ENCODE measurements at places on chromosomes 12 and 14. TPM values are rescaled to one million over a fixed set of nuclear protein-coding genes. Genes with fewer than 3 reads are reported as not detected.

GRCh38 chr12:6313326-6313940 lies 3.0 kb downstream of the PLEKHG6 start:
- no peak for DNase-seq

DNA sequence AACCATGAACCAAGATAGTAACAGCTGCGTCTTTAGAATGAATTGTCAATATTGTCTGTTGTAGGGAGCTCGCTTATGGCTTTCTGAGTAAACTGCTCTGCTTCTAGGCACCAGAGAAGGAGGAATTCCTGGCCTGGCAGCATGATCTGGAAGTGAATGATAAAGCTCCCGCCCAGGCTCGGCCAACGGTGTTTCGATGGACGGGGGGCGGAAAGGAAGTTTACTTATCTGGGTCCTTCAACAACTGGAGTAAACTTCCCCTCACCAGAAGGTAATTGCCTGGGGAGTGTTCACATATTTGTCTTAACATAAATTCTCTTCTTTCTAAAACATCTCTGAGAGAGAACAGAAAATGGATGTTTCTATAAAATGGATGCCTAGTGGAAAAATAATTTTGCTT lies 4.3 kb downstream of the PRKAB1 start:
- DNase-seq: no peak

DNA sequence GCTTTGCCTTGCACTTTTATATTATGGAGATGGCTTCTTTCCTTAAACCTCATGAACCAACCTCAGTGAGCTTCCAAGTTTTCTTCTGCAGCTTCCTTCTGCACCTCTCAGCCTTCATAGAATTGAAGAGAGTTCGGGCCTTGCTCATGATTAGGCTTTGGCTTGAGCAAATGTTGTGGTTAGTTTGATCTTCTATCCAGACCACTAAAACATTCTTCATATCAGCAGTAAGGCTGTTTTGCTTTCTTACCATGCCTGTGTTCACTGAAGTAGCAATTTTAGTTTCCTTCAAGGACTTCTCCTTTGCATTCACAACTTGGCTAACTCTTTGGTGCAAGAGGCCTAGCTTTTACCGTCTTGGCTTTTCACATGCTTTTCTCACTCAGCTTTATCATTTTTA lies 125.4 kb downstream of the SNAPC1 start:
- DNase-seq: no peak

- peak; percentile 20 for DNase-seq
Measured at GRCh38 chr14:51157012-51157411, 62.1 kb upstream of the TRIM9 start.

DNA sequence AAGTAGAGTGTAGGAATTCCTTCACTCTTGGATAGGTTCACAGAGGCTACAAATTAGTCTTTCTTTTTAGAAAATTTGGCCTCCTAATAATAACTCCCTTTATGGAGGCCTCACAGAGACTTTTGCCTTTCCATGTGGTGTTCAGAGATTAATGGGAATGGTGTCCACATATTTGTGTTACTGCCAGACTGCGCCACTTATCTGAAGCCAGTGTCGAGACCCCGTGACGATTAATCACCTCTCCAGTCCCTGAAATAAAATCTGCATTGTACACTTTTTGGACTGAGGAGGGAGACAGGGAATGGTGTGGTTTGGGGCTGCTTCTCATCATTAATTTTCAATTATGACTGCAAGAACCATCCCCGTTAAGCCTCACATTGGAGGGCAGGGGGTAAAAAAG lies 980.5 kb downstream of the FLRT2 start:
- no peak for DNase-seq

DNA sequence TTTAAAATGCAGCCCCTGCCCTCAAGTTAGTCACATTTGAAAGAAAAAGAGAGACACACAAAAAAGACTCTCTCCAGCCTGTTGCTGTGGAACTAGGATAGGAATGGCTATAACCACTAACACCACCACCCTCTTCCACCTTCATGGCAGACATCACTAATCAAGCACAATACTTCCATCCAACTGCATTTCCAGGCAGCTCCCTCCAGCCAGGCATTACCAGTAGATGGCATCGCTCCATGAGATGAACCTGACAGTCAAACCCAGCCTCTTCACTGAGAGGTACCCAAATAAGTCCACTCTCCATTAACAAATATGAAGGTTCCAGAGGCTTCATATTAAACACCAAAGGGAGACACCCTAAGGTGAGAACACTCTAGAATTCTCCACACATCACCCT lies 24.4 kb downstream of the SLC8B1 start:
- no peak for DNase-seq

- no peak for DNase-seq
Measured at GRCh38 chr14:59500732-59501131, 16.4 kb downstream of the JKAMP start.

DNA sequence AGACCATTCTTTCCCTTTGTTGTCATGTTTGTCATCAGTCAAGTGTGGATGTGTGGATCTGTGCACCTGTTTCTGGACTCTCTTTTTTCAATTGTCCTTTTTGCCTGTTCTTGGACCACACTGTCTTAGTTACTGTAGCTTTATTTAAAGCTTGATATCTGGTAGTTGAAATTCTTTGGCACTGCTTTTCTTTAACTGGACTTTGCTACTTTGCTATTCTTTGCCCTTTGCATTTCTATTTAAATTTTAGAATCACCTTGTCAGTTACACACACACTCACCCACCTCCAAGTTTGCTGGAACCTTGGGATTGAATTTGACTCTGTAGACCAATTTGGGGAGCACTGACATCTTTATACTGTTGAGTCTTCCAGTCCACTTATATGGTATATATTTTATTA lies 61.5 kb downstream of the VRK1 start:
- DNase-seq: no peak

- DNase-seq: no peak
Measured at GRCh38 chr12:66380769-66381535, 78.7 kb downstream of the HELB start.

DNA sequence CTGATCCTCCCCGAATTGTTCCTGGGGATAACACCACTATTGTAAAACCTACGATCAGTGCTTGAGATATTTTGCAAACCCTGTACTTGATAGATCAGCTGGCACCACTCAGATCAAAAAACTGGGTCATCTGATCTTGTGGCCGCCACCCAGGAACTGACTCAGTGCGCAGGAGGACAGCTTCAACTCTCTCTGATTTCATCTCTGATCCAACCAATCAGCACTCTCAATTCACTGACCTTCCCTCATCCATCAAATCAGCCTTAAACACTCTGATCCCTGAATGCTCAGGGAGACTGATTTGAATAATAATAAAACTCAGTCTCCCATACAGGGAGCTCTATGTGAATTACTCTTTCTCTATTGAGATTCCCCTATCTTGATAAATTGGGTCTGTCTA lies 4.2 kb upstream of the XPOT start:
- peak; percentile 63 for DNase-seq

DNA sequence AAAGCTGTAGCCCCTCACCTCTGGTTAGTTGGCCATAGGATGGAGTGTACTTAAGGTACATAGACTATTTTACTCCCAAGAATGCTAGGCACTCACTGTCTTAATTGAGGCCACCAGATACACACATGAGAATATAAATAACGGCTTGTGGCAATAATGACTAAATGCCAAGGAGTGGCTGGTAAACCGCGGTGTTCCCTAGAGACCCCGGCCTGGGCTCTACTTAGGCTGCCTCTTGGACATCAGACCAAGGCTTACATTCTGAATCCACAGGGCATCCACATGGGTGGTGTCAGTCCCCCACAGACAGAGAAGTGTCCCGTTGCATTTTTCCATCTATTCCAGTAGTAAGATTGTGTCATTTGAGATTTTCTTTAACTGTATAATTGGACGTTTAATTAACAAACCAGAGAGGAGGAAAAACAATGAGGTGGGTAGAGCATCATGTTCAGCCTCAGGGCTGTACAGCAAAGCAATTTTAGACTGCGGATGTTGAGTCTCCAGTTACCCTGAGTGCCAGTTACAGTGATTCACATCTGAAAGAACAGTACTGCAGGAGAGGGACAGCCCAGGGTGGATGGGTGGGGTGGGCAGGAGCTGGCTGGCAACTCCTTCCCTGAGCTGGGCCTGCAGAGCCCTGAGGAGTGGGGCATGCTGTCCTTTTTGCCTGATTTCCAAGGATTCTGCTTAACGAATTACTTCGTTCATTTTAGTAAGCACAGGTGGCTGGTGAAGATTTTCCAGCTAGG lies 20.5 kb downstream of the CKB start:
- DNase-seq: no peak

DNA sequence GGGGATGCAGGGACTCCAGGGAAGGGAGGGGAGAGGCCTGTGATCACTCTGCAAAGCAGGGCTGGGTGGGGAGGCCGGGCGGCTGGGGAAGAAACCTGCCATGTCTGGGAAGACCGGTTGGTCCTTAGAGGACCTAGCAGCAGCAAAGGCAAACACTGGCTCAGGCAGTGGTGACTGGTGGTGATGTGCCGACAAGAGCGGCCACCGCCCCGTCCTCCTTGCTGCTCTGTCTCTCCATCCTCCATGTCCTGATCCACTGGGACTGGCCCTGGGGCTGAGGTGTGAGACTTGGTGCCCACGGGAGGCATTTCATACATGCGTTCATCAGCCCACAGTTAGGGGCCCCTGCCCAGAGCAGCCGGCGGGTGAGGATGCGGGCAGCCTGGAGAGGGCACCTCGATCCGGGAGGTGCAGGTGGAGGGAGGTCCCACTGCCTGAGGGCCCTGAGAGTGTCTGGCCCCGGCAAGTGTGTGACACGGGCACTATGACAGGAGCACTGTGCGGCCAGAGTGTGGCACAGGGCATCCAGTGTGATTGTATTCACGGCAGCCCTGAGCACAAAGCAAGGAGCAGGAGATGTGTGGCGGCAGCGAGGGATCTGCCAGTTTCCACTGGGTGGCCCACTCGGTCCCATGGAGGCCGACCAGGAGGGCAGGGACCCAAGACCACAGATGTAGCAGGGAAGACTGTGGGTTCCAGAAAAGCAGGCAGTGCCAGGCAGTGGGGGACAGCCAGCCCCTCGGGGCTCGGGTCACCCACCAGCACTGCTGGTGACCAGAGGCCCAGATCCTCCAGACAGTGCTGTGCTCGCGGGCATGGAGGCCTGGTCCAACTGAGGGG lies 13.9 kb downstream of the ANKRD9 start:
- DNase-seq: no peak

GRCh38 chr12:108849660-108850059 lies 7.7 kb downstream of the SSH1 start:
- peak; percentile 28 for DNase-seq

DNA sequence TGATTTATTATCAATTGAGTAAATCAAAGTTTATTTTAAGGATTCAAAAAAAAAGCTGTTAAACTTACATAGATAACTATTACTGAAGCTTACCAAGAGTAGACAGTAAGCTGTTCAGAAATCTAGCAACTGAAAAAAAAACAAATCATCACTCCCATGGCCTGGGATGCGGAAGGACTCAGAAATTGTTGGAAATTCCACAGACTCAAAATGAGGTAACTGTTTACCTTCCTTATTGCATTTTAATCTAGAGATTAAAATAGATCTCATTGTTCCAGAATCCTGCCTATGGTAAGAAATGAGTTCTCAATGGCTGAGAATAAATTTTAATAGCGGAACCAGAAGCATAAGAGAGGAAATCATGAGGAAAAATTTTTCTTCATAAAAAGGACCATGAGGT lies 87.2 kb downstream of the PPM1H start:
- no peak for DNase-seq

GRCh38 chr14:105300542-105301102 lies at the start of gene BRF1:
TSS of gene BRF1 (minus strand) at chr14:105301001. CDS start at chr14:105300629, 372 bp downstream.
- DNase-seq: peak; percentile 92

DNA sequence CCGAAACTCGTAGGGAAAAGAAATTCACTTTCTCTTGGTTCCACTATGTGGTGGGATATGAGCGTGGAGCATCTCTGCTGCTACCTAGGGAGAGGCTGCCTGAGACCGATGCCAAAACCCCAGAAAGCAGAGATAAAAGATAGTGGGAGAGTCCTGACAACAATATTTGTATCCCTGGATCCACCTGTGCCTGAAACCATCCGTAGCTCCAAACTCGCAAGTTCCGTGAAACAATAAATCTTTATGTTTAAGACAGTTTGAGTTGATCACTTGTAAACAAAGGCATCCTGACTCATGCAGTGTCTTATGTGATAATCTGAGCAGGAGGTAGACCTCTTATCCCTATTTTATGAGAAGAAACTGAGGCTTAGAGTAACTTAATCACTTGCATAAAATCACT lies 2.9 kb downstream of the MAP1LC3B2 start:
- DNase-seq: no peak

- no peak for DNase-seq
Measured at GRCh38 chr14:103656031-103656755, 27.2 kb downstream of the KLC1 start.

DNA sequence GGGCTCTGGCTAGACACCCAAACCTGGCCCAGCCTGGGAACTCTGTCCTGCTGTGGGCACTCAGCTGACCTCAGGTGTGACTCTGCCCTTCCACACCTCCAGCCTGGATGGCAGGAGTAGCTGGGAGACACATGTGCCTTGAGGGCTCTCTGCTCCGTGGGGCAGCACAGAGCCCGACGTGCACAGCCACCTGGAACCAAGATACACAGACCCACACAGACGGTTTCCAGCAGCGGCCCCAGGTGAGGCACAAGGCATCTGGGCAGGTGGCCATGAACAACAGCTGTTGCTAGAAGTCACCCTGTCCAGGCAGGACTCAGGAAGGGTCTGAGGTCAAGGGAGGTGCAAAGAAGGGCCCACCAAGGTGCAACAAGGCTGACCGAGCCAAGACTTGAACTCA lies 5.9 kb downstream of the DEGS2 start:
- no peak for DNase-seq

GRCh38 chr14:104458845-104459244 lies 120.7 kb upstream of the C14orf180 start:
- no peak for DNase-seq

GRCh38 chr12:4450551-4451112 lies 5.0 kb upstream of the FGF6 start:
- no peak for DNase-seq

DNA sequence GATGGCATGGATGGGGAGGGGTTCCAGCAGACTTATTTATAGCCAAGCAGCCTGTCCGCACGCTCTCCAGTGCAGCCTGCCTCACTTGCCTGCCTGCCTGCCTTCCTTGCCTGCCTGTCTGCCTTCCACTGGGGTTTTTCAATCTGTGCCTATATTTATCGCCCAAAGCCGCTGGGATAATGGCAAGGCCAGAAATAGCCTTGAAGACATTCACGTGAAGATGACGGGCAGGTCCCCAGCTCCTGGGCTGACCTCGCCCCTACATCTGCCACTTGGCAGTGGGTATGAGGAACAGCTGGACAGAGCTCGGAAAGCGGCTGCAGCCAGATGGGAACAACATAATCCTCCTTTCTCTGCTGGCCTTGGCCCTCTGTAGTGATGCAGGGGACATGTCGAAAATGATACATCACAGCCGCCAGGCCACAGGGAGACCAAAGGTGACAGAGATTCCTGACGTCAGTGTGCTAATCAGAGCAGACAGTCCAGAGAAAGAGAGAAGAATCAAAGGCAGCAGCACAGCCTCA lies 53.3 kb downstream of the PITPNM2 start:
- peak; percentile 40 for DNase-seq

- DNase-seq: no peak
Measured at GRCh38 chr12:52371716-52372115, 4.4 kb upstream of the KRT85 start.

GRCh38 chr12:88298014-88298682 lies 156.0 kb downstream of the TMTC3 start:
- no peak for DNase-seq

The SMIM41 gene
- 0.43 TPM for total RNA-seq

The FGFR1OP2 gene
- total RNA-seq: 48.6 TPM

The RNASE7 gene
- total RNA-seq: not detected

The PLCZ1 gene
- total RNA-seq: not detected

The RNF212B gene
- not detected for total RNA-seq

The HRK gene
- not detected for total RNA-seq

The SERPINA6 gene
- not detected for total RNA-seq

The TULP3 gene
- 41.5 TPM for total RNA-seq

The PRPF39 gene
- total RNA-seq: 37.1 TPM

The CRIP1 gene
- total RNA-seq: 2.6 TPM

The RAB15 gene
- total RNA-seq: 3.5 TPM

The HCAR1 gene
- total RNA-seq: 0.43 TPM
